ENCODE measurements at places on chromosomes 3 and 15.

DNA sequence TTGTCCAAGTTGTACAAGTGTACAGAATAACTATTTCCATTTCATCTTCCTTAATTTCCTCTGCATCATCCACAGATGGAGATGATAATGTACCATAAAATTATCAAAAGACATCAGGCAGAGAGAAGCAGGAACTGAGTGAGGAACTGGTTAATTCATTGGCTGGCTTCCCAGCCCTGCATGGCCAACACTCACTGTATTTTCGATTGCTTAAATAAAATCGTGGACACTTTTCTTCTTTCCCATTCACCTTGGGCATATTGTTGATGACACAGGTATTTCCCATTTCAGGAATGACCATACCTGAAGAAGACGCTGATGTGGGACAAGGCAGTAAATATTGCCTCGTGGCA lies 144.2 kb upstream of the ABHD17C start:
- DNase-seq, result no peak

- peak; percentile 5 for DNase-seq
These were observed 461 bp downstream of the SECISBP2L start for GRCh38 chr15:49045751-49046219.

- DNase-seq, result no peak
These were observed 561 bp downstream of the SIDT1 start for GRCh38 chr3:113532698-113533533.

DNA sequence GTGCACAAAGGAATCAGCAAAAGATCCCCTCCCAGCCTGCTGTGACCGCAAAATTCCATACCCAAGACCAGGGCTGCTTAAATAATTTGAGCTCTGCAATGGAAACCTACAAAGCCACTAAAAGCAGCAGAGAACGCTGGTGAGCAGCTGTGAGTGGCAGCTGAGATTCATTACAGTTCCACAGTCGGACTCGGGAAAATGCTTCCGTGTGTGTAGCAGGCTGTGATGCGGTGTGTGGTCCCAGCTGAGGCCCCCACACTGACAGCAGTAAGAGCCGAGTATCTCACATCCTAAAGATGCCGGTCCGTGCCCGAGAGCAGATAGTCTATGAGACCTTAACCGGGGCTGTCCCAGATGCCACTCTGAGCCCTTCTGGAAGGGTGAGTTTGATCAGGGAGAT lies 37.4 kb downstream of the TM2D3 start:
- no peak for DNase-seq

DNA sequence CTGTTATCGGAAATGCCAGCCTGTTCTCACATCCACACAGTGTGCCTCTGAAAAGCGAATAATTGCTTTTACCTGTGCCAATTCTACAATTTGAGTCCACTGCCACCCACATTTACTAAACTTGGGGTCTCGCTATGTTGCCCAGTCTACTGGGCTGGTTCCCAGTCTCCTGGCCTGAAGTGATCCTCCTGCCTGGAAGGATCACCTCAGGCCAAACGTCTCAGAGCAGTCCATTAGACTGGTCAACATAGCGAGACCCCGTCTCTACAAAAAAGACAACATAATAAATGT lies 827 bp upstream of the INO80 start:
- no peak for DNase-seq

GRCh38 chr3:111882194-111882593 lies 23.1 kb downstream of the PHLDB2 start:
- DNase-seq, result no peak

GRCh38 chr15:63243776-63244175 lies 33.6 kb upstream of the APH1B start:
- DNase-seq, result no peak

GRCh38 chr3:160754371-160754854 lies 1.6 kb upstream of the PPM1L start:
- DNase-seq, result no peak

- DNase-seq, result no peak
These were observed 41.3 kb upstream of the ETV5 start for GRCh38 chr3:186150041-186150830.

GRCh38 chr15:67781061-67781460 lies 44.2 kb upstream of the SKOR1 start:
- no peak for DNase-seq

GRCh38 chr3:32725721-32726120 lies 40.7 kb downstream of the CNOT10 start:
- DNase-seq, result no peak

- DNase-seq, result no peak
These were observed 650.2 kb downstream of the ZNF385D start for GRCh38 chr3:21100656-21101359.

DNA sequence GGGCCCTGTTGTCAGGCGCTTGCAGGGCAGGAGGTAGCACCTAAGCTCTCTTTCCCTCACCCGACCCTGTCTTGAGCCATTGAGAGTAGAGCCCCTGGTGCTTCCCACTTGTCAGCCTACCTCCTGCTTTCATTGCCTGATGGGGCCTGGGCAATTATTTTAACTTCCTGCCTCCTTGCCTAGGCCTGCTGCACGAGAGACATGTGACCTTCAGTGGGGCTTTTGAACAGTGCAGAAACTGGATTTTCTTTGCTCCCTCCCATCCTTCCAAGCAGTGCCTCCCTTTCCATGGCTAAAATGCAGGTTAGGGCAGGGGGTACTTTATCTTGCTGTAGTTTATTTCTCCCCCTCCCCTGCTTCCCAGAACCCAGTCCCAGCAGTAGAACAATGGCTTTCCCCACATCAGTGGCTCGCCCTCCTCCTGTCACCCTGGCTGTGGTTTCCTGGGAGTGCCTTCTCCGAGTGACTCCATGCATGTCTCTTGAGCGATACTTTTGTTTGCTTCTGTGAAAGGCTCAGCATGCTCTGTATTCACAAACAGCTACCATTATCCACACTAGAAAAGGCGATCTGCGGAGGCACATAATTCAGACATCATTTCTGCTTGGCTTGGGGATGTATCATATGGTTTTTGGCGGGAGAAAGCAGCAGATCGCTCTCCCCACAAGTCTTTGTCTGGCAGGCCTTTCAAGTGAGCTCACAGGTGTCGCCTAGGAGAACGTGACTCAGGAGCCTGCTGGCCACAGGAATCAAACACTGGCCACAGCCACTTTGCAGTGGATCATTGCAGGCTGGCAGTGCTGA lies 24.1 kb downstream of the PDIA5 start:
- DNase-seq, result no peak

DNA sequence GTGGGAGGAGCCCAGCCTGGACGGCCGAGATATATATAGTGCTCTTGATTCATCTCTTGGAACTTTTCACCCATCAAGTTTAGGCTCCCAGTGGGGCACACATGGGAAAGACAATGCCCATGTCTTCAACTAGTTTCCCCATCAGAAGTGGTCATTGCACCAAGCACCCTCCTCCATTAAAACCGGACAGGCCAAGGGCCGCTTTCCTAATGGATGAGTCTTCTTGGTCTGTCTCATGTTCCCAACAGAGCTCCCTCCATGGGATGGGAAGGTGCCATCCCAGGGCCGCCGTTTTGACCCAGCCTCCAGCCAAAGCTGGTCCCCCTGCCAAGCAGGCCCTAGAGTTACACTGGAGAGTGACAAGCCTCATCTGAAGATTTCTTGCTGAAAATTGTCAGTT lies 34.7 kb upstream of the UBE2Q2 start:
- no peak for DNase-seq

- no peak for DNase-seq
These were observed 268.6 kb upstream of the NR2E3 start for GRCh38 chr15:71541746-71542145.

GRCh38 chr3:159922193-159922840 lies 66.3 kb upstream of the IL12A start:
- DNase-seq, result no peak

DNA sequence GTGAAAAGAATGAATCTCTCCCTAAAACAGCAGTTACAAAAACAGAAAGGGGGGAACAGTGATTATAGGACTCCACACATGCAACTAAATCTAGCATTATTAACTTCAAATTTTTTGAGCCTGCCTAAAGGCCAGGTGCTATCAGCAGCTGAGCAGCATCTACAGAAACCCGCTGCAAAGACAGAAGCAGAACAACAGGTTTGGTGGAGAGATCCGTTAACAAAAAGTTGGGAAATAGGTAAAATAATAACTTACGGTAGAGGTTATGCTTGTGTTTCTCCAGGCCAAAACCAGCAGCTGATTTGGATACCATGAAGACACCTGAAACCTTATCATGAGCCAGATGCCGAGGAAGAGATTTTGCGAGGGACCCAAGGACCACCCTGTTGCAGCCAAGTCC lies 201.6 kb upstream of the UBE3A start:
- no peak for DNase-seq

- no peak for DNase-seq
These were observed 243.8 kb upstream of the TTC14 start for GRCh38 chr3:180358179-180358578.

DNA sequence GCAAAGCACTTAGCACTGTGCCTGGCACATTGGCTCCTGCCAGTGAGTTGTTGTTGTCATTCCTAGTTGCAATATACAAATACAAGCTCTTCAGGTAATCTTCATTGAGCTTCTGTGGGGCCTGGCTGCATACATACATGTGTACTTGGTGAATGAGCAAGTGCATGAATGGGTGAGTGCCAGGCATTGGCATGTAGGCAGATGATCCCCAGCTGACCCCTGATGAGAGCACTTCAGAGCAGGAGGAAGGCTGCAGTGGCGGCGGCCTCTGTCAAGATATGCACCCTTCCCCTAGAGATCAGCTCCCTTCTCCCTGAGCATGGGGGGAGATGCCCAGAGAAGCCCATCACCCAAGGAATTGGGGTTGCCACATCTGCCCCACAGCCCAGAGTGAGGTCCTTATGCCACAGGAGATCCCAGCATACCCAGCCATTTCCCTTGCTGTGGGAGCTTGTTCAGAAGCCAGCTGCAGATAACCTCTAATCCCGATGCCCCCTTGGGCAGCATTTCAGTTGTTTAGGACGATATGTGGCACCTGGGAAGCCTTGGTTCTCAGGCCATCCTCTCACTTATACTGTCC lies 8.8 kb downstream of the CACNA2D3 start:
- DNase-seq, result no peak

GRCh38 chr15:80419546-80419945 lies 15.4 kb downstream of the ARNT2 start:
- no peak for DNase-seq

DNA sequence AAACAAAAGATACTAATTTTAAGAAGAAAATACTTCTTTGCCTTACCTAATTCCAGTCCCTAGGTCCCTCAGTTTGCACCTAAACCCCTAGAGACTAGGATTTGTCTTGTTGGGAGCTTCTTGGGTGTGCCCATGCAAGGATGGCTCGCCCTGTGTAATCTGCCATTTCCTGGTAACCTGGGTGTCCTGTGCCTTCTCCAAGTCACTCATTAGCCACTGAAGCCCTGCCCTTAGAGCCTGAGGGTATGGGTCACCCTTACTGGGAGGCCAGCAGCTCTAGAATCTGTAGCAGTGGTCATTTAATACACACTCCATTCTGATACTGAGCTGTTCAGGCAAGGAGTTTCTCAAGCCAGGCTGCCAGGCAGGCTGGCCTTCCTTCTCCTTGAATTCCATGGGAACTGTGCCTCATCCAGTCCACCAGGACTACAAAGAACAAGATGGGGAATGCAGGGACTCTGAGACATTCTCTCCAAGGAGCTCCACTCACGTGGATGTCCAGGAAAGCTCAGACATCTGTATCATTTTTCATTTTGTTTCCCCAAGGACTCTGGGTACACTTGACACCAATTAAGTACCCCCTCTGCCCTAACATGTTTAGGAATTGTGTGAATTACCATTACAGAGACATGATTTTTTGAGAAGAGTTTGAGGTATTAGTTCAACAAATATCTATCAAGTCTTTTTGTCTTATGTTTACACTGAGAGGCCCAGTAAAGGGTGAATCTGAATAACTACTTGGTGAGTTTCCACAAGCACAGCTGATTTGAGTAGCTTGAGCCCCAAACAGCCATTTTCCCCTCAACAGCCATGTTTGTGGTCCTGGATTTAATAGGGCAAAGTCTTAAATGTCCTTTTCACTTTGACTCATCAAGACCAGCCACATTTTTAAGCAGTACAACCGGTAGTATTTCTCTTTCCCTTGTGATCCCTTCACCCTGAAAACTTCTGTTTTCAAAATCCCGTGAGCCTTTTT lies 52.6 kb downstream of the ARNT2 start:
- no peak for DNase-seq

GRCh38 chr15:26676115-26676514 lies 96.8 kb downstream of the GABRB3 start:
- no peak for DNase-seq

- no peak for DNase-seq
These were observed 79.3 kb upstream of the OXTR start for GRCh38 chr3:8848696-8849131.

DNA sequence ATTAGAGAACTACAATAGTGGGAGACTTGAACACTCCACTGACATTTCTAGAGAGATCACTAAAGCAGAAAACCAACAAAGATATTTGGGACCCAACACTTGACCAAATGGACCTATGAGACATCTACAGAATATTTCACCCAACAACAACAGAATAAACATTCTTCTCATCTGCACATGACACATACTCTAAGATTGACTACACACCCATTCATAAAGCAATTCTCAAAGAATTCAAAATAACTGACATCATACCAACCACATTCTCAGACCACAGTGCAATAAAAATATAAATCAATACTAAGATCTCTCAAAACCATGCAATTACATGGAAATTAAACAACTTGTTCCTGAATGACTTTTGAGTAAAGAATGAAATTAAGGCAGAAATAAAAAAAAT lies 473.7 kb downstream of the LPP start:
- DNase-seq, result no peak

DNA sequence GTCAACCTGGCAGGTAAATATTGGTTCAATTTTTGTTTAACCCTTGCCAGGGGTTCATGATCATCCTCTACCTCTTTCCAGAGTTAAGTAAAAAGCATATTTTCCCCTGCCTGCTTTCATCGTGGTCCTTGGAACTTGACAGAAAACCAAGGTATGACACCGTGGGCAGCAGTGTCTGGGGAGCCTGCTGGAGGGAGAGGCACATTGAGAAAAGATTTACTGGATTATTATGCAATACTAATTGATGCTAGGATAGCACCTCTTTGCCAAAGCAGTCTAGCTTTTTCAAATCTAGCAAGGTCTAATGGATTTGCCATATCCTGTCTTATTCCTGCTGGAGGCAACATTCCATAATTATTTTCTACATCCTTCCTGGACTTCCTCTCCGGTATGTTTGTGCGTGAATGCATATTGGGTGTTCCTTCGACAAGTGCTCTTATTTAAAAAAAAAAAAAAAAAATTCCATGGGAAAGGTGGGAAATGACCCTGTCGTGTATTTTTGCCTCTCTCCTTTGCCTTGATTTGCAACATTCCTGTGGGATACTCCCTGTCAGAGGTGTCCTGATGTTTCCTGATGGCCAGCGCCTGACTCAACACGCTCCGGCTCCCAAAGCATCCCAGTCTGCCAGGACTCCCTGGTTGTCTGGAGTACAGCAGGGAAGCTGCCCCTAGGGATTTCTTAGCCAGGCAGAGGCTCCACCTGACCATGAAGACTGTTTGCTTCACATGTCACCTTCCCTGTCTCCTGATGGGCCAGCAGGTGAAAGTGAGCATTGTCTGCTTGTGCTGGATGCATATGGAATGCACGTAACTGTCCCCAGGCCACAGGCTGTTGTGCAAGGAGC lies 6.3 kb downstream of the BHLHE40 start:
- DNase-seq, result no peak

Measured in H54 (cell line).